ENCODE measurements at places on chromosomes 11 and 22.

DNA sequence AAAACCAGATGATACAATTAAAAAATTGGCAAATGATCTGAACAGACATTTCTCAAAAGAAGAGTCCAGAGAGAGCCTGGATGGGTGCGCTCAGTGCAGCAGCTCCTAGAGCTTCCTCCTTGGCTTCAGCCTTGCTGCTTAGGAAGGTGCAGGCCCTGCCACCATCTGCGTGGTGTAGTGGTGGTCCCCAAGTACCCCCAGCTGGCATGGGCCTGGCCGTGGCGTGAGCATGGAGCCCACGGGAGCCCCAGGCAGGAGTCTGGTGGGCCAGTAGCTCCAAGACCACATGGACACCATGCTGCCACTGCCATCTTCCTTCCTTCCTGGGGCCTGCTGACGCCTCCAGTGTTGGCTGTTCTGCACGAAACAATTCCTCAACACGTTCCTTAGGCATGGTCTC, 20.5 kb downstream of the THY1 start:
- DNase-seq = no peak

GRCh38 chr22:49899530-49899929, 18.7 kb downstream of the ALG12 start:
- no peak for DNase-seq

DNA sequence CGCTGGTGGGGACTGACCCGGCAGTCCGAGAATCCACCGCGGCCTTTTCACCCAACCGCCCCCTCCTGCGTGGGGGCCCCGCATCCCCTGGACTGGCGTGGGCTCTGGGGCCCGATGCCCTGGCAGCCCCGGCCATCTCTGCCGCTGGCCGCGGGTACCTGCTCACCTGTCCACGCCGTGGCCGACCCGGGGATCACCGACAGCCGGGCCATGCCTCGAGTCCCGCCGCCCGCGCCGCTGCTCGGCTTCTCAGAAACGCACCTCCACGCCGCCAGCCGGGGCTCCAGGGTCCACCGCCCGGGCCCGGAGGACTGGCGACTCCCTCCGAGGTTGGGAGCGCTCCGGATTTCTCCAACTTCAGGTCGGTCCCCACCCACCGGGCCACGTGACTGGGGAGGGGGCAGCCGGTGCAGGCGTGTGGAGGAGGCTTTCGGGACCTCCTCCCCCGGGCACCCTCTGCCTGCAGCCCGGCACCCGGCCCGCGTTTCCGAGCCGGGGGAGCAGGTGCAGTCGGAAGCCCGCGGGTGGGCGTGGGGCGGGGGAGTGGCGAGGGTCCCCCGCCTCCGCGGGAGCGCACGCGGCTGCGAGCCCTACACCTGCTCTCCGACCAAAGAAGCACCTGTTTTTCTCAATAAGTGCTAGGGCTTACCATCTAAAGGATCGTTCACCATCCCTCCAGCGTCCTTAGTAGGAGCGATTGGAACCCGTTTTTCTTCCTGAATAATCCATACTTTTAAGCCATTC, 554 bp upstream of the NRIP3 start:
- DNase-seq = no peak

- DNase-seq = no peak
Measured at GRCh38 chr11:12381875-12382274, 4.5 kb downstream of the PARVA start.

GRCh38 chr22:50572965-50573364, 5.3 kb downstream of the CPT1B start:
- DNase-seq = no peak

- no peak for DNase-seq
Measured at GRCh38 chr22:23077627-23078461, 7.5 kb downstream of the GNAZ start.

DNA sequence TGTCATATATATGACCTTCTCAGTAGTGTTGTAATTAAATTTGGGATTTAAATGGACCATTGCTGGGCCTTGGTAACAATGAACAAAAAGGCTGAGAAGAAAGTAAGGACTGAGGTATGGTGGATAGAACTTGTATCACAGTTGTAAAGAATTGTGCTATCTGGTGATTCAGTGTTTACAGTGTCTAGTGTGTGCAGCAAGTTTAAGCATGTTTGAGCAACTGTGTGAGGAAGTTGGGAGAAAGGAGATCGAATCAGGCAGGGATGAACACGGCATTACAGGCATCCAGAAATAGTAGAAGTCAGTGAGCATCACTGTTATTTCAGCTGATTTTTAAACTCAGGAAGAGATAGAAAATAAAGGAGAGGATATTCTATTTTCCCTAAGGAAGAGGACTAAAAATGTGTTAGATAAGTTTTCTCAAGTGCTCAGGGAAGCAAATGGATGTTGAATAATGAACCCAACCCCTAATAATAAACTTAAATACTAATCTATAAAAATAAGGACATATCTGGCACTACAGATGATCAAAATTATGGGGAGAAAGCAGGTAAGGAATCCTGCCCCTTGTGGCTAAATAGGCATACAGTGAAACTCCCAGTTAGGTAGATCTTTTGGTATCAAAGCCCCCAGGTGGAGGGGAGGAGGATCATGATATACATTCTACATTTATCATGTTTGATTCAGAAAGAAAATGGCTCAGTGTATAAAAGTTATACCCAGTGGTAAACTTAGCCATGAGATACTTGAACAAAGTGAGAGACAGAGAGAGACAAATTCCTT, 361.0 kb upstream of the ANO3 start:
- no peak for DNase-seq

DNA sequence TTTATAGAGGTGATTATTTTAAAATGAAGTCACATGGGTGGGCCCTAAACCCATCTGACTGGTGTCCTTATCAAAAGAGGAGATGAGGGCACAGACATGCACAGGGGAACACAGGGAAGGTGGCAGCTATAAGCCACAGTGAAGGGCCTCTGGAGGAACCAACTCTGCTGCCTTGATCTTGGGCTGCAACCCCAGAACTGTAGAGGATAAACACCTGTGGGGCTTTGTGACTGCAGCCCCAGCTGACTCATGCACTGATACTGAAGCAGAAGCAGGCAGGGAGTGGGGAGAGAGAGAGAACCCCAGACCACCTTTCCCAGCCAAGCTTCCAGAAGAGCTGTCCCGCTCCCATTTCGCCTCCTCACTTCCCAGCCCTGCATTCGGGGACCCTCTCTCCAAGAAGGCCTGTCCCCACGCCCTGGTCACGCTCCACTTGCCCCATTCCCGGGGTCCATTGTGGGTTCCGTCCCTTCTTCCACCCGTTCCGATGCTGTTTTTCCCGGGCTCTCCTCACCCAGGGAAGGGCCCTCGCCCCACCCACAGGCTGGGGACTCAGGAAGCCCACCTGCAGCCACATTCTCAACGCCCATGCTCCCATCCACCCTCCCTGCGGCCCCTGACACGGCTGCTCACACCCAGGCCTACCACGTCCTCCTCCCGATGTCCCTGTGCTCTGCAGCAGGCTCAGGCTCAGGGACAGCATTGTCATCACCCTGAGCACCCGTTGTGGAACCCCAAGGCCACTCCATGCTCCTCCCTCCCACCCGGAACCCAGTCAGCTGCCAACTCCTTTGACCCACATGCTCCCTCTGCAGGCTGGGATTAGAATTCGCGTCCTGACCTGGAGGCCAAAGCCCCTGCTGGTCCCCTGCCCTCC, 90.8 kb upstream of the SHANK2 start:
- DNase-seq = peak; percentile 45

GRCh38 chr11:14907411-14908213, 15.6 kb upstream of the CYP2R1 start:
- DNase-seq = peak; percentile 80

- no peak for DNase-seq
Measured at GRCh38 chr11:69876013-69876412, 56.8 kb upstream of the FGF3 start.

GRCh38 chr11:91686700-91687099, 537.9 kb upstream of the FAT3 start:
- DNase-seq = no peak

- DNase-seq = no peak
Measured at GRCh38 chr11:134575504-134576230, 163.6 kb upstream of the B3GAT1 start.

- DNase-seq = no peak
Measured at GRCh38 chr11:59247531-59248227, 35.0 kb upstream of the MPEG1 start.

- DNase-seq = no peak
Measured at GRCh38 chr11:116930586-116930985, 93.2 kb upstream of the APOA1 start.

DNA sequence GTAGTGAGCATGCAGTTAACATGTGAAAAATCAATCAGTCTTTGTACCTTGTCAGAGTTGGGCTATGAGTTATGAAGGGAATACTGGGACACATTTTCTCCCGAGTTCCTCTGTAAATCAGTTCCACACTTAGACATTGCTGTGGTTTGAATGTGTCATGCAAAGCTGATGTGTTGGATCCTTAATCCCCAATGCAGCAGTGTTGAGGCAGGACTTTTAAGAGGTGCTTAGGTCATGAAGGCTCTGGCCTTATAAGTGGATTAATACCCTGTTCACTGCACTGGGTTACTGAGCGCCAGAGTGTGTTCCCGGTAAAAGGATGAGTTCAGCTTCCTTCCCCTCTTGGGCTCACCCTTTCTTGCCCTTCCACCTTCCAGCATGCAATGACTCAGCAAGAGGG, 742.1 kb upstream of the TENM4 start:
- DNase-seq = no peak

DNA sequence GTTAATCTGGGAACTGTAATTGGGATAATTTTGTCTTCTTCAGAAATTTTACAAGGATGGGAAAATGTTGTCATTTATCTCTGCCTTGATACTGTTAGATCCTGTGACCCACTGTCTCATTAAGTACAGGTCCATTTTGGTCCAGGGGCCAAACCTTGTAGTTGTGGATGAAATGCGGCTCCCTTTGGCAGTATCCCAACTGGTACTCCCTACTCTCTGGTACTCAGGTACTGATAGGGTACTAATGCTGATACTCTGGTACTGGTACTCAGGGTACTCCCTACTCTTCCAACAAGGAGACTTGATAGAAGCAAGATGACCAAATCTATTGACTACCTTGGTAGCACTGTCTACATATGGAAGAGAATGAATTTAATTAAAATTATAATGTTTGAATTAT, 97.9 kb downstream of the GRAMD1B start:
- no peak for DNase-seq

DNA sequence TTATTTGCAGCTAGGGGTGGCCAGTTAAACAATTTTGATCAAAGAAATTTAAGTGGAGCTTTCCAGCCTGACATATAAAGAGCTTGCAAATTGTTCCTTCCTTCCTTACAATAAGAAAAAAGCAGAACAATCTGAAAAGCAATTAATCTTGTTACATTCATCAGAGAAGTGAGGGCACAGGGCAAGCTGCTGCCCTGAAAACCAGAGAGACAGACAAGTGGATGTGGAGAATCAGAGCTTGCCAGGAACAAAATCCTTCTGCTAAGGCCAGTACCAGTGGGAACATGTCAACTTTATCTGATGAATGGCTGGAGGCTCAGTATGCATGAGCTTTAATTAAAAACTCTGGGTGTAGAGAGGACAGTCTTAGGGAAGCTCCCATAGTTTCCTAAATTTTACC, 8.8 kb downstream of the CCDC179 start:
- no peak for DNase-seq

DNA sequence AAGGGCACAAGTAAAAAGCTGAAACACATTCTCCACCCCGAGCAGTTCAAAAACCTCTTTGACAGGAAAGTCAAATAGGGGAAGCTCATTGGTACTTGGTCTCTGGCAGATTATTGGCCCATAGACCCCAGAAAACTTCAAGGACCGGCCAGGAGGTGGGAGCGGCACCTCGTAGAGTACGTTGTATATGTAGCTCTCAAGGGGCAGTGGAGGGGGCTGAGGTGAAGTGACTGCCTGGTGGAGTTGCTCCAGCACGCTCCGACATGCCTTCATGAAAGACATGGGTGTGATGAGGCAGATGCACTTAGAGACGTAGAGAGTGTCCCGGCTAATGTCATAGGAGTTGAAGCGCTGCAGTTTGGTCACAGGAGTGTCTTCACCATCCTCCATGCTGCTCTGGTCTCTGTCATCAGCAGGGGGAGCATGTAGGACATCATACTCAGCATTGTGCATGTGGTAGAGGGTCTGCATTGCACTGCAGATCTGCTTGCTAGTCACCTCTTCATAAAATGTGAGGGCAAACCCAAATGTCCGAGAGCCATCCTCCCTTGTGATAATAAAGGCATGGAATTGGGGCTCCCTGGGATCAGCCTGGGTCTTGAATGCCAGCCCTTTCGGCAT, 61.3 kb downstream of the DENND5A start:
- DNase-seq = peak; percentile 29

DNA sequence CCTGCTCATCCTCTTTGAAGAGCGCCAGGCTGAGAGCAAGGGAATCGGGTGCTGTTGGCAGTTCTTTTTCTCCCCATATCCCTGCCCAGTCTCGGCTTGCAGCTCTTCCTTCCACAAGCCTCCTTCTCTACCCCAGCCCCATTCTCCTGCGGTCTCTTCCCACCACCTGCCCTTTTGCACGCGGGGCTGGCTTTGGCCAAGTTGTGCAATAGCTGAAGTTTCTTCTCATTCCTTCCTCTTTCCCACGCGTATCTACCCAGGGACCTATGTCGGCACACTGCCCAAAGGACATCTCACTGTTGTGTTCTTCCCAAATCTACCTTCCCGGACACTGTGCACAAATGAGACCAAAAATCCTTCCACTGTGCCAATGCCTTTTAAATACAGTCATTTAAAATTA, 22.3 kb upstream of the HTR3A start:
- no peak for DNase-seq

DNA sequence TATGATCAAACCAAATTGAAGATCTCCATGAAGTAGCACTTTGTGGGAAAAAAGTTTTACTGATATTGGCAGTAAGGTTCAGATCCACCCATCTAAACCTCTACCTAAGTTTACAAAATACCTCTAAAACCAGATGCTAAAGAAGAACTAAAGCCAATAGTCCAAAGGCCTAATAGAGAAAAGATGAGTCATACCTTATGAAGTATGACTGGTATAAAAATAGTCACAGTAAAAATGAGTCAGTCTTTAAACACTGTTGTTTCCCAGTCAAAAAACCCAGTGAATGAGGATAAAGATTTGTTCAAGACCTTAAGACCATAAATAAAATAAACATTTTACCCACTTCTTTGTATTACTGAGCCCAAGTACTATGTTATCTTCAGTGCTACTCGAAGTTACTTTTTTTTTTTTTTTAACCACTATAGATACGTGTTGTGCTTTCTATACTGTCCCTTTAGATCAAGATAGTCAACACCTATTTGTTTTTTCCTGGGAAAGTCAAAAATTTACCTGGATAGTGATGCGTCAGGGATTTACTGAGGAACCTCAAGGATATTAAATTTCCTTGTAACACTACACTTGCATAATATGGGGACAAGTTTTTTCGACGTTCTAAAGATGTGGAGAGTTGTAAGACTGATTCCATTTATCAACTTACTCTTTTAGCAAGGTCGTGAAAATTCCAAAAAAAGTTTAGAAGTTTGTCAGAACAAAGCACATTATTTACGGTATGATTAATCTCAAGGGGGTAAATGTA, 87.3 kb downstream of the CCDC73 start:
- DNase-seq = peak; percentile 30

DNA sequence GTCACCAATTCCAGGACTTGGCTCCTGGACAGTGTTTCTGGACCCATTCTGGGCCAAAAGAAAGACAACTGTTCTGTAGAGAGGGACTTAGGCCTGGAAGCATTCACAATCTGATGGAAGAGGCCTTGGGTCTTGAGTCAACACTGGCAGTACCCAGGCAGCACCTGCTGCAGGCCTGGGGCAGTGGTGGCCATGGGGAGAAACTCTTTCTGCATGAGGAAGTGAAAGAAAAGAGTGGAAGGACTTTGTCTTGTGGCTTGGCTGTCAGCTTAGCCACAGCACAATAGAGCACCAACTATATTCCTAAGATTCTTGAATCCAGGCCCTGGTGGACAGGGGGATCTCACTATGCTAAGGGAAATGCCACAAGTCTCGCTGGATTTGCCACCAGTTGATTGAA, 70.6 kb downstream of the CTSC start:
- DNase-seq = peak; percentile 26

All from GM12865 (cell line).